ENCODE measurements at places on chromosomes 7 and 10. TPM values are rescaled to one million over a fixed set of nuclear protein-coding genes. Genes with fewer than 3 reads are reported as not detected.

The UNC5B gene
- not detected for polyA plus RNA-seq

The ANXA8 gene
- polyA plus RNA-seq: 0.18 TPM

The SLC26A4 gene
- polyA plus RNA-seq: 0.12 TPM

The SPDYE9 gene
- polyA plus RNA-seq: not detected

The OAT gene
- 21.5 TPM for polyA plus RNA-seq

The AMZ1 gene
- polyA plus RNA-seq: 0.09 TPM

The CPN1 gene
- not detected for polyA plus RNA-seq

DNA sequence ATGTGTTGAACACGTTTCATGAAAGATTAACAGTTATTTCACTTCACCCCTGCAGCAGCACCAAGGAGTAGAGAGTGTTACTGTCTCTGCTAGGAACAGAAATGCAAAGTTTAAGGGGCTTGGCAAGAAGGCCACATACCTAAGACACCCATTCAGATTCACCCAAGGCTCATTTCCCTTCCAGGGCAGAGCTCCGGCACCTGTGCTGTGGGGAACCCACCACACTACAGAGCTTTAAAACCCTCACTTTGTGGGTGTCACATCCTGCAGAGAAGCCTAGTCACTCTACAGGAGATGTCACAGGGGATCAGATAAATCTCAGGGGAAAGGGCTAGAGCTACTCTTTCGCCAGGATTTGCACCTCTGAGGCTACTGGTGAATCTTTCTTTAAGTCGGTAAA is 176.1 kb upstream of the KLF6 start:
- DNase-seq: no peak

- DNase-seq: peak; percentile 89
Measured at GRCh38 chr7:50409856-50410745, 40.0 kb downstream of the FIGNL1 start.

- DNase-seq: no peak
Measured at GRCh38 chr7:52615021-52615695, 420.3 kb upstream of the POM121L12 start.

DNA sequence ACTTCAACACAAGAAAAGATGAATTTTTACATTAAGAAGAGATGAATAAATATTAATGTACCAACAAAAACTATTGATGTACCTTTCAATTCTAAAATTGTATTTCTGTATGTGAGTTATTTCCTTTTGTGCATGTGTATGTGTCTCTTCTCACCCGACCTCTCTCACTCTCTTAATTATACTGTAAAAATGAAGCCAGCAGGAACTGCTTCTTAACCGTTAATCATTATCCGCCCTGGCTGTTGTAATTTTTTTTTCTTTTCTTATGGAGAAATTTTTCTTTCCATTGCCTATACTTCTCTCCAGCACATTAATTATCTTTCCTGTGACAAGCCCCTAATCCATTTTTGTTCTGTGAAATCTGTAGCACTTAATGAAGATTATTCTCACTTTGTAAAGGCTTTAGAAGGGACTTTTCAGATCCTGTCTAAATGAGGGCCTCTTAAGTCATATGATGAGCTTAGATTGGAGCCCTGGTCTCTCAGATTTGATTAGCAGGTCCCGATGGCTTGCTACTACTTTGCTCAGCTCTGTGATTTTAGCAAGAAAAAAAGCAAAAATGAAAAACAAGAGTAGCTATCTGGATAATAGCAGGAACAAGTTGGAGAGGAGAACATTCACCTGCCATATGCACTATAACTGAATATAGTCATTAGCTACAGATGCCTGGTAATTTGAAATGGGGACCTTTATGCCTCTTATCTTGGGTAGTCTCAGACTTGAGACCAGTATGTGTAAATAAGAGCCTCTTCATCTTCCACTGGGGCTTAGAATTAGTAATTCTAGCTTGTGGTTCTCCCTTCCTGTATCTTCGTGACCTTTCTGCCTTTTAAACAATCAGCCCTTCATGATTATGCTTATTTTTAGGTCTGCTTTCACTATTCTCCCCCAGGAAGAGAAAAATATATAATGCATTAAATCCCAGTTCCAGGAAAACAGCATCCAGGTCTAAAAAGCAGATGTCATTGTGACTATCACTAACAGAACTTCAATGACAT is 80.0 kb upstream of the COL1A2 start:
- no peak for DNase-seq

- no peak for DNase-seq
Measured at GRCh38 chr7:110830778-110831177, 260.1 kb upstream of the LRRN3 start.

- no peak for DNase-seq
Measured at GRCh38 chr7:100115026-100115425, 4.1 kb downstream of the TAF6 start.

- no peak for DNase-seq
Measured at GRCh38 chr10:87177-88080, 38.3 kb upstream of the TUBB8 start.

DNA sequence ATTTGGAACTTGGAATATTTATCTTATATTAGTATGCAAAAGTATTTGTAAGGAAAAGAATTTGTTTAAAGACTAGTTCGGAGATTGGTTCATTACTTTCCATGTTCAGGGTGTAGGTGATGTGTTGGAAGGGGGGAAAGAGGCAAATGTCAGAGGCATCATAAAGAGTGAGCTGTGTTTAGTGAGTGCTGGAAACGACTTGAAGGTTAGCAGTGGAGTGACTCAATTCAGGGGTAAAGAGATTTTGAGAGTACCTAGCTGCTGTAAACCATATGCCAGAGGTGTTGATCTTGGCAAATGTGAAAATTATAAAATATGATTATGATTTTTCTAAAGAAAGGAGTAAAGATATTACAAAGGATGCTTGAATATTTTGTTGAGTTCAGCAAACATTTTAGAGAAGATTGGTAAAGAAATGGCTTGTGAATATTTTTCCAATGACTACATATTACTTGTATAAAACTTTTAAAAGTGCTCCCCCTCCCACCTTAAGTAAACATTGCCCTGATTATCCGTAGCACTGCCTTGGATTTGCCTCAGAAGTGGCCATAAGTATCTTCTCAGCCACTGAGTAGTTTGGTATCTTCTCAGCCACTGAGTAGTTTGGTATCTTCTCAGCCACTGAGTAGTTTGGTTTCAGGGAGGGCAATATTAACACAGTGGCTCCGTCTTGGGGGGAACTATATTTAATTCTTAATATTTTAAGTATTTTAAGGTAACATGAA is 51.5 kb downstream of the ZNRF2 start:
- no peak for DNase-seq

GRCh38 chr7:114821030-114821900 is 100.6 kb upstream of the MDFIC start:
- DNase-seq: no peak

GRCh38 chr10:12788277-12788676 is 213.2 kb downstream of the CCDC3 start:
- no peak for DNase-seq

GRCh38 chr10:117169480-117169879 is 27.8 kb upstream of the KCNK18 start:
- no peak for DNase-seq

DNA sequence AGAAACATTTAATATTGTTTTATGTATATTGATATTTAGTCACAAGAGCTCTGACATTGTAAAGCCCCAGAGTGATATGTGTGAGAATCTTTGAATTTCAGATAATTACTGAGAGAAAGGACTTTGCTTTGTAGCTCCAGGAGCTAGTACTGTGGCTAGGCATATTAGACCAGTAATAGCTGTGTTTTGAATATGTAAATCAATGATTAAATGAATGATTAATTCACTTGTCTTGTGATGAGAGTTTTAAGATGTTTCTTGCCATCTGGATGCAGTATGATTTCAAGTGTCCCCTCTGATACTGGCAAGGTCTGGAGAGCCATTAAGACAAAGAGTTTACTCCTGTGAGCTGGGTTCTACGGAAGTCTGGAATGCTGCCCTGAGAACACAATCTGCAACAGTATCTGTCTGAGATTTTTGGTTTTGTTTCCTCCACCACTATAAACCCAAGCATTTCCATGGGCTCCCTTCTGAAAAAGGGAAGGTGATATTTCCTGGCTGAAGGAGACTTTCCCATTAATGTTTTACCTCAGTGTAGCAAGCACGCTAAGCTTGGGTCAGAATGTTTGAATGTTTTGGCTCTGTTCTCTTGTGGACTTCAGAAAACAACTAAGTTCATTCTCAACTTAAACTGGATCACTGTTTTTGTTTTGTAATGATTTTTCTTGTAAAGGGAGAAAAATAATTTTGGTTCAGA is 61.3 kb upstream of the BICC1 start:
- DNase-seq: no peak

DNA sequence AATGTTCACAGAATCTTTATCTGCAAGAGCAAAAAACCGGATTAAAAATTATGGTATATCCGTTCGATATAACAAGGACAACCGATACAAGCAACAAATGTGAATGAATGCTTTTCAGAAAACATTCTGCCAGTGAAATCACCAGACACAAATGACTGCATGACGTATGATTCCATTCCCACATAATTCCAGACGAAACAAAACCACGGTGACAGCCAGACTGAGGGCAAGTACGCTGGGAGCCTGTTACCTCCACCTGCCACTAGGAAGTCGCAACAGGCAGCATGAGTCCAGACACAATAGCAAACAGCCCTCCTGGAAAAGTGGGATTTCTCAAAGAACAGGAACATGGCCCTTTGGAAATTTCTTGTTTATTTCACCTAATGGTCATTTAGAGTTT is 41.7 kb downstream of the MAD1L1 start:
- DNase-seq: no peak

GRCh38 chr10:60288256-60288655 is 101.4 kb downstream of the ANK3 start:
- no peak for DNase-seq

DNA sequence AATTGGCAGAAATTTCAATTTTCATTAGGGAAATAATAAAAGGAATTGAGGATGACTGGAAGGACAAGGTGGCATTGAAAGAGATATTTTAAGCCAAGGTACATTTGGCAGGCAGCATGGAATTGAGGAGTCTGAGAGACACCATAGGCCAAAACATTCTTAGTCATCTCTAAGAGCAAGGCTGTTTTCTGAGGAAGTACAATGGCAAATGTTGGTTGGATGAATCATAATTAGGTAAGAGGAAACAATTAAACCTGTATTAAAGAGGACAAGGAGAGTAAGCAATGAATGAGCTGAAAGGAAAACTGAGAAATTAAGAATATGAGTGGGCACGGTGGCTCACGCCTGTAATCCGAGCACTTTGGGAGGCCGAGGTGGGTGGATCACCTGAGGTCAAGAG is 86.3 kb downstream of the MRPL32 start:
- no peak for DNase-seq

GRCh38 chr10:133357285-133358161 is at the start of gene FUOM:
FUOM (minus strand) TSS chr10:133358019; CDS start chr10:133358007, 12 bp downstream.
- peak; percentile 77 for DNase-seq

DNA sequence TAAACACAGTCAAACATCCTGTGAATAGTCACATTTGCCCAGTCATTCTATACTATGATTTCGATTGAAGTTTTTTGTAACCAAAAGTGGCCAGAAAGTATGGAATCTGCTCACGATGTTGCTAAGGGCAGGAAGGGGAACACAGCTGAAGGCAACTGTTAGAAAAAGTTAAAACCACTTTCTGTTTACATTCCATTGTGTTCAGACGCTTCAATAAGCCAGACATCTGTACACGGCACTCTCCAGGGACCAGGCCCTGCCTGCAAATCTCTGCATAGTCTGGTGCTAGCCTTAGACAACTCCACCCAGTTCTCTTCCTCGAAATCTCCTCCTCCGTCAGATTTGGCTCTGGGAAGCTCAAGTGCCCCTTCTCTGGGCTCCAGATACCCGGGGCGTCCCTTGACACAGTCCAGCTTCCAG is 17.1 kb upstream of the TMEM120A start:
- no peak for DNase-seq

GRCh38 chr7:21707566-21707965 is 164.7 kb downstream of the DNAH11 start:
- no peak for DNase-seq

GRCh38 chr7:132133501-132133900 is 442.8 kb downstream of the PLXNA4 start:
- no peak for DNase-seq

DNA sequence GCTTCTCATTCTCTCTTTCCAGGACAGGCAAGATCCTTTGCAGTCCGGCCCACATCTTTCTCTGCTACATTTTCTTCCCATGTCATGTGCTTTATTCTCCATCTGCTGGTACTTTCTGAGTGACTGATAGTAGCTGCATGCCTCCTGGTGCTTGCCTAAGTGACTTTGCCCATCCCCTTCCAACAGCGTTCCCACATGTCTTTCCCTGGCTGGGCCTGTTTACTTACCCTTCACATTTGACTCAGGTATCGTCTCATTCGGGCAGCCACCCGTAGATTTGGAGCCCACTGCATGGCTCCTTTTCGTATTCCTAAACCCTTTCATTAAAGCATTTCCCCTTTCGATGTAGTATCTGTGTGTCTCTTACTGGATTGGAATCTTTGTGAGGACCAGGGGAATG is 24.6 kb downstream of the TYW1 start:
- DNase-seq: no peak
